Stimulated activated CD4-positive, alpha-beta T cell treated with anti-CD3 and anti-CD28 coated beads, TNF-alpha, amount 100 ng/mL, for 24 hours (primary cell): ENCODE measurements at places on chromosomes 2 and 18.

DNA sequence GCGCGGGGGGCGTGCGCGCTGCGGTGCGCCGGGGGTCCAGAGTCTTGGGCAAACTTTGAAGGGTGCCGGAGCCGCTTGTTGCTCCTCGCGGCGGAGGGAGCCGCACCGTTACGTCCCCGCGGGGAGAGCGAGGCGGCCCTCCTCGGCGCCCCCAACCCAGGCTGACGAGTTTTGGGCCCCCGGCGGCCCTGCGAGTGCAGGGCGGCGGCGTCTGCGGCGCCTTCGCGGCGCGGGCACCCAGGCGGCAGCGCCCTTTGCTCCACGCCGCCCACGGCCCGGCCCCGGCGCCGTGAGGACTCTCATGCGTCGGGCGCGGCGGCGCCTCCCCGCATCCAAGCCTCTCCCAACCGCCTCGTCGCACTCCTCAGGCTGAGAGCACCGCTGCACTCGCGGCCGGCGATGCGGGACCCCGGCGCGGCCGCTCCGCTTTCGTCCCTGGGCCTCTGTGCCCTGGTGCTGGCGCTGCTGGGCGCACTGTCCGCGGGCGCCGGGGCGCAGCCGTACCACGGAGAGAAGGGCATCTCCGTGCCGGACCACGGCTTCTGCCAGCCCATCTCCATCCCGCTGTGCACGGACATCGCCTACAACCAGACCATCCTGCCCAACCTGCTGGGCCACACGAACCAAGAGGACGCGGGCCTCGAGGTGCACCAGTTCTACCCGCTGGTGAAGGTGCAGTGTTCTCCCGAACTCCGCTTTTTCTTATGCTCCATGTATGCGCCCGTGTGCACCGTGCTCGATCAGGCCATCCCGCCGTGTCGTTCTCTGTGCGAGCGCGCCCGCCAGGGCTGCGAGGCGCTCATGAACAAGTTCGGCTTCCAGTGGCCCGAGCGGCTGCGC is 814 bp downstream of the FZD7 start:
- no peak for DNase-seq

- DNase-seq, result no peak
These were observed 303.8 kb downstream of the FSIP2 start for GRCh38 chr2:186042207-186043028.

DNA sequence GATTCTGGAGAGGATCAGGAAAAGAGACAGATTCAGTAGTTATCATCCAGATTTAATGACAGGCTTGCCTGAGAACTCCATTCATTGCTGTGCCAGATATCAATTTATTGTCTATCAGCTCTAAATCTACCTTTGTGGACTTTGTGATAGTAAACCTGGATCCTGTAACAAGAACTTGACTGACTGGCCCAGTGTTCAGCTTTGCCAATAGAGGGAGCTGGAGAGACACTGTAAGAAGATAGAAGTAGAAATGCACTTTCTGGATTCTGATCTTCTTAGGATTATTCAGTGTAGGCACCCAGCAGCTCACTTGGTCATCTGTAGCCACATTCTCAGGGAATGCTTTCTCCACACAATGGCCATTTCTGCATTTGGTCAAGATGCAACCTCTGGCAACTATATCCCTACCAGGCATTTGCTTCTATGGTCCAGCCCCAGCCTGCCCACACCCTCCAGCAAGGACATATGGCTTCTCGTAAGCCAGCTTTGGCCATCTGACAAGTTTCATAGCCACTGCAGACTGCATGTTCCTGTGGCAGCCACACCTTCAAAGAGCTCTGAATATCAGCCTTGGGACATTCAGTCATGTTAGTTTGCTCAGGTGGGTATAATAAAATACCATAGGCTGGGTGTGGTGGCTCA is 6.1 kb upstream of the SERPINB8 start:
- DNase-seq, result peak; percentile 7

DNA sequence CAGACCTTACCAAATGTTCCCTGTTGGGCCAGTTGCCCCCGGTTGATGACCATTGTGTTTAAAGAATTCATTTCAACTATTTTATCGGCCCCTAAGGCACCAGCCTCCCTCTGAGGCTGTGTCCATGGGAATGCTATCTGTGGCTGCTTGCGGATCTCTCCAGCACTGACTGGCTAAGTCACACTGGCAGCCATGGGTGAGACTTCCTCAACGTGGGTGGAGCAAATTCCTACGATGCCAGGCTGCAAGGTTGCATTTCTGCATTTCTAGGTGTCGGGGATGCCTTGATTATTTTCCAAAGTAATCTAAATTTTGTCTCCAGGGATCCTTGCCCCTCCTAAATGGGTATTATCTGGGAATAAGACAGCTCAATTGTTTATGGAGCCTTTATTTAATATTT is 6.2 kb downstream of the CXCR4 start:
- DNase-seq, result no peak

DNA sequence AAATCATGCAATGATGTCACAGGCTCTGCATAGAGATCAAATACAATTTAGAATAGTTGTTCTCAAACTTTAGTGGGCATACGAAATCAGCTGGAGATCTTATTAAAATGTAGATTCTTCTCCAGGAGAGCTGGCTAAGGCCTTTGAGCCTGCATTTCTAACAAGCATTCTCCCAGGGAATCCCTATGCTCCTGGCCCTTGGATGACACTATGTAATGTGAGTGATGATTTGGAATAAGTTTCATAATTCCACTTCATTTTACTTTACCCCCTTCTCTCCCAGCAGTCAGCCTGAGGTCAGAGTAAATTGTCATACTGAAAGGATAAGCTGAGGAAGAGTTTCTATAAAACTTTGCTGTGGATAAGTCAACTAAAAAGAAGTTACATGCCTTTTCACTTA is 189.1 kb downstream of the UBE2E3 start:
- no peak for DNase-seq

DNA sequence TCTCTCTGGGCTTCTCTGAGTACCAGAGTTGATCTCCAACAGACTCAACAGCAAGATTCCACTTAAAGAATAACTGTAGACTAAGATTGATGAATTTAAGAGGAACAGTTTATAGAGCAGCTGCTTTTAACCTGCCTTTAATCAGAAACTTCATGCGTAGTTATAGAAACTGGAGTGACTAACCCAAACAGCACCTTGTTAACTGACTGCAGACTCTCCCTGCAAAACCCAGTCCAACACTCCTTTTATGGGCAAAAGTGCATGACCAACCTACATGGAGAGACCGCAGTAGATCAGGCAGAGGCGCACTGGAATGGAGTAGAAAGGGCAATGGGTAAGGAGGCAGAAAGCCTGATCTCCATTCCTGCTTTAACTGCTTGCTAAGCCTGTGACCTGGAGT is 110.6 kb downstream of the NRP2 start:
- DNase-seq, result no peak

DNA sequence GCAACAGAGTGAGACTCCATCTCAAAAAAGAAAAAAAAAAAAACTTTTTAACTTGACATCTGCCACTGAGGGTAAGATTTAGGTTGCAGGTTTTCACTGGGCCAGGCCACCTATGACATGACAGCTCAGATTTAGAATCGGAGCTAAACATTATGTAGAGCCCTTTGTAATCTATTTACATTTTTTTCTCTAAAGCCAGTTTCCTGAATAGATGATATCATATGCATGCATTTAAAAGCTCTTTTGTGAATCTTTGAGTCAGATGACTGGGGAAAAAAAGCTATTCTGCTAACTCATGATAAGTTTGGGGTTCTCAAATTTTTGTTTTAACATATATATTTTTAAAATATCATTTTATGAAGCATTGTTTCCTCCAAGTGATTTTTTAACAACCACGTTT is 21.3 kb downstream of the PRKAG3 start:
- DNase-seq, result no peak

- DNase-seq, result no peak
These were observed 262.6 kb downstream of the TNS1 start for GRCh38 chr2:217740178-217740577.

GRCh38 chr2:203662951-203663350 is 43.5 kb upstream of the CD28 start:
- no peak for DNase-seq

GRCh38 chr2:163490281-163490680 is 245.5 kb downstream of the FIGN start:
- no peak for DNase-seq
